ENCODE measurements at places on chromosomes 7 and 10. TPM values are rescaled to one million over a fixed set of nuclear protein-coding genes. Genes with fewer than 3 reads are reported as not detected.

DNA sequence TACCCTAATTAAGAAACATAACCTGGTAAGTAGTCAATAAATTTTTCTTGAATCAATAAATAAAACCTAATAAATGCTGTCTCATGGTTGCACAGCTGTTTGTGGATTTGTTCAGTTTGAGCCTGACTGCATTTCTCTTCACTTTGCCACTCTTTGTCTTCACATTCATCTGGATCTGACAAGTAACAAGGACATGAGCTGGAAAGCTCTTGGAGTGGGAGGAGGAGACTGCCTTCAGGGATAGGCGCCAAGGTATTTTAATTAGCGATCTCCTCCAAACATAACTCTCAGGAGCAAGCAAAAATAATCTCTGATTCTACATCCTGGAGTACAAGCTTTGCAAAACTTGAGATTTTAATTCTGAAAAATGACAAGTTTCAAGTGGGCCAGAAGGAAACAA, 251.0 kb downstream of the BMPER start:
- no peak for DNase-seq

DNA sequence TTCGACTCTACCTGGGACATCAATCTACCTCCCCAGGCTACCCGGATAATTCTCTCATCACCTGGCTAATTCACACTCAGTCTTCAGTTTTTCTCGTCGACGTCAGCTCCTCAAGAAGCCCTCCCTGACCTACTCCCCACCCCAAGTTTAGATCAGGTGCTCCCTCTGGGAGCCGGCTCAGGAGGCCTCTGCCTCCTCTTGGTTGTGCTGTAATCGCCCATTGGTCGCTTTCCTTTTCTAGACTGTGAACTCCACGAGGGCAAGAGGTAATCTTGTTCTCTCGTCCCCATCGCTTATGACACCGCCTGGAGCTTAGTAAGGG, 461 bp upstream of the WIPF3 start:
- DNase-seq = no peak

DNA sequence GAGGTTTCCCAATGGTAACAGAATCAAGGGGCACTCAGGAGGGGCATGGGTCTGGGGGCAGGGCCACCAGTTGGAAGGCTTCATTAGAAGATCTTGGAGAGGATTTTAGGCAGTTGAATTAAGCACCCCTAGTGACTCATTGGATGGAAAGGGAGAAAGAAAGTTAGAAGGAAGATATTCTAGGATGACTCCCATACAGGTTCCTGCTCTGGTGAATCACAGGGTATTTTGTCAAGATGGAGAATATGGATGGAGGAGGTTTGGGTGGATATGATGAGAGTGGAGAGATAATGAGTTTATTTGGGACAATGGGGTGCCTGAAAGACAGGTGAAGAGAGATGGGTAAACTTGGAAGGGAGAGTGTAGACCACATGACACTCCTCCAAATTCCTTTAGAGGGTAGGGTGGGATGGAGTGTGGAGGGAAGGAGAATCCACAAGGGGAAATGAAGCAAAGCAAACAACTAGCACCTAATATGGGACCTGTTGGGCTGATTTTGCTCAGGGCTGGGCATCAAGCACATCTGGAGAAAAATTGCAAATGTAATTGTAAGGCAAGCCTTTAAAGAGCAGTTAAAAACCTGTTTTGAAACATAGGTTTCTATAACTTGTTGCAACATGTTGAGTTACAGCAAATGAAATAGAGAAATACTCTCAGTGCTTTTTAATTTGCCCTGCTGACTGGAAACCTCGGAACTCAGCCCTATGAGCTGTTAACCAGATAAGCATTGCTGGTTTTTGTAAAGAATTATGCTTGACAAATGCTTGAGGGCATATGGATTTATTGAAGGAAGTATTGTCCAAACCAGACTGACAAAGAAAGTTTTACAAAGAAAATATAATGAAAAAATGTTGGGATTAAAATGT, 2.9 kb upstream of the ENTPD7 start:
- DNase-seq = no peak

SUFU gene
- total RNA-seq = 5.1 TPM

DTX2 gene
- total RNA-seq = 10.5 TPM

GRCh38 chr10:124003871-124004662, 89.3 kb downstream of the CHST15 start:
- no peak for DNase-seq

Data from psoas muscle (tissue), 8 donors.